ENCODE measurements at places on chromosomes 16 and 17.

DNA sequence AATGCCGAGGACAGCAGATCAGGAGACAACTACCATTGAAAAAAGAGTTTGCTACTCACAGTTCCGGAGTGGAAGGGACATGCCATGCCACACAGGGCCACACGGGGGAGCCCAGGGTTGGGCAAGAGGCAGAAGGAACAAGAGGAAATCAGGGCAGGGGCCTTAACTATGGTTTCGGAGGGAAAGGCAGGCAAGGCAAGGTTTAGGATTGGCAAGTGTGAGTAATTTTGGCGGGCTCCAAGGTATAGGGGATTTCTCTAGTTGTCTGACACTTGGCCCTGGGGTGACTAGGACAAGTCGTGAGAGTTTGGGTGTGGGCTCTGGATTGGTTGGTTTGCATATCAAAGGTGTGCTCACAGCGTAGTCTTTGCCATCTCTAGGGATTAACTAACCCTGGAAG is 27.0 kb upstream of the NTN1 start:
- peak; percentile 66 for DNase-seq

GRCh38 chr17:61904094-61904710 is 23.6 kb downstream of the INTS2 start:
- DNase-seq: peak; percentile 50

GRCh38 chr17:9036336-9036735 is 15.0 kb downstream of the NTN1 start:
- DNase-seq: no peak

- no peak for DNase-seq
Measured at GRCh38 chr16:79991969-79992368, 391.4 kb upstream of the MAF start.

DNA sequence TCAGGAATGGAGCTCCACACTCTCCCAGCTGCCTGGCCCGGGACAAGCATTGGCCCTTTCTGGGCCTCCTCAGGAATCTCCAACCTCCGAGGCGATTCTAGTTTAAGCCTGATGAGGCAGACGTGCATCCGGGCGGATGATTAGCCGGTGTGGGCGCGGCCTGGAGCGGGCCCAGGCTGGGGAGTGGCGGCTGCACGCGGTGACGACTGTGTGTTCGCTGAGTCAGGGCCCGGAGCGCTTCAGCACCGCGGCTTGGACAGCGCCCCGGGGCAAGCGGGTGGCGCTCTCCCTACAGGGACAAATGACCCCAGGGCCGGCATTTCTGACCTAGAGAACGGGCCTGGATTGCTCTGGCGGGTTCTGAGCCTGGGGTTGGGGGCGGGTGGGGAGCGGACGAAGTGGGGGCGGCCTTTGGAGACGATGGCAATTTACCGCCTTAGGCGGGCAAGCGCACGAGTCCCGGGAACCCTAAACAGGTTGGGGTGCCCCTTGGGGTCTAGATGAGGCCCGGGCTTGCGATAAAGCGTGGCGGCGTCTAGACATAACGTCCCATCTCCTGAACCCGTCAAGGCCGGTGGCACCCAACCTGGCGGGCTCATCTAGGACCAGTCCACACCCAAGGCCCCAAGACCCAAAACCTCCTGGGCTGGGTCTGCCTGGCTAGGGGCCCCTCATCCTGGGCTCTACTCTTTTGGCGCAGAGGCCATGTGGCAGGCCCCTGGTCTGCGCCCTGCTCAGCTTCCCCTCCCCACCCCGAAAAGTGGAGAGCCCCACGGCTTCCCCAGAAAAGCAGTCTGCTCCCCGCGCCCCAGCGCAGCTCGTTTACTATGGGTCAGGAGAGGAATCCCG is 22.3 kb upstream of the ZNHIT3 start:
- peak; percentile 62 for DNase-seq

- DNase-seq: no peak
Measured at GRCh38 chr16:82965808-82966207, 339.0 kb downstream of the CDH13 start.

DNA sequence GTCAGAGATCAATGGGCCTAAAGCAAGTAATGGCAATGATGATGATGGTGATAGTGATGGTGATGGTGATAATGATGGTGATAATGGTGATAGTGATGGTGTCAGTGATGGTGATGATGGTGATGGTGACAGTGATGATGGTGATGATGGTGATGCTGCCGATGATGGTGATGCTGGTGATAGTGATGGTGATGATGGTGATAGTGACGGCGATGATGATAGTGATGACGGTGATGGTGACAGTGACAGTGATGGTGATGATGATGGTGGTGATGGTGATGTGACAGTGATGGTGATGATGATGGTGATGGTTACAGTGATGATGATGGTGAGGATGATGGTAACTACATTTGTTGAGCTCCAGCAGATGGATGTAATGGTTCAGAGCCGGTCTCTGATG is 30.8 kb upstream of the OR4D1 start:
- DNase-seq: no peak

DNA sequence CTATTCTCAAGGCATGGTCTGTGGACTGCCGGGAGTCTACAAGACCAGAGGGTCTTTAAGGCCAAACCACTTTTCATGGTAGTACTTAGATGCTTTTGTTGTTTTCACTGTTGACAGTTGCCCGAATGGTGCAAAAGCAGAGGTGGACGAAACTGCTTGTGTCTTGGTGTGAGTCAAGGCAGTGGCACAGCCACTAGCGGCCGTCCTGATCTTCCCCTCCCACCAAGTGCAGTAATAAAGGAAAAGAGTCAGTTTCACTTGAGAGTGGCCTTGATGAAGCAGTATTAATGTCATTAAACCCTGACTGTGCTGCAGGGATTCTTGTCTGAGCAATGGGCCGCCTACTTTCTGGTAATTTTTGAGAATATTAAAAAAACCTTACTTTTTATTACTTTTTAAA is 109.1 kb downstream of the PRKCA start:
- peak; percentile 48 for DNase-seq

- DNase-seq: no peak
Measured at GRCh38 chr16:50448522-50448921, 79.7 kb upstream of the BRD7 start.

GRCh38 chr17:79760197-79760906 is 17.6 kb upstream of the CBX2 start:
- DNase-seq: no peak

DNA sequence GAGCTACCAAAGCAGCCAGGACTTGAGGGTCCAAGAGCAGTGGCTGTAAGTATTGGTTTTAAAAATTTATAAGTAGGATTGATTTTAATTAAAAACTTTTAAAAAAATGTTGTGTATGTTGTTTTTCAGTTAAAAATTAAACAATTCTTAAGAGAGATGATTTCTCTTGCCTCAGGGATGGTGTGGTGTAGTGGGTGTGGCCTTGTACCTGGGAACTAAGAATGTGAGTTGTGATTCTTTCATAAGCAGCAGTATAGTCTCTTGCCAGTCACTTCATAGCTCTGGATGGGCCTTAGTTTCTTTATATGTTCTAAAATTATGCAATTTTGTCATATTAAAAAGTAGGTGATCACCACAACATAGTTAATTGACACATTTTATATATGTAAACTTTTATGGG is 99.5 kb downstream of the FTO start:
- DNase-seq: no peak

DNA sequence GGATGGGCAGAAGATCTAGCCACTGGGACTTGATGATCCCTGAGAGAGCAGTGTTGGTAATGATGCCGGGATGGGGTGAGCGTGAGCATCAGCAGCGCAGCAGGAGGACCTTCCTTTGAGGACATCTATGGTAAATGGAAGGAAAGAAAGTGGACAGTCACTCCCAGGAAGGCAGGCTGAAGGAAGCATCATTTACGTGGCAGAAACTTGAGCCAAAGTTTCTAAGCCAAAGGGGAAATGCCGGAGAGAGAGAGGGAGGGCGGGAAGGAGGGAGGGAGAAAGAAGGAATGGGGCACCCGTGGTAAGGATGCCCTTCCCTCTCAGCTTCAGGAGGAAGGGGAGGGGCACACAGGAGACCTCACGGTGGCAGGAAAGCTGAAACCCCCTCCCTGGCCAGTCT is 86.3 kb upstream of the CACNG5 start:
- DNase-seq: no peak

DNA sequence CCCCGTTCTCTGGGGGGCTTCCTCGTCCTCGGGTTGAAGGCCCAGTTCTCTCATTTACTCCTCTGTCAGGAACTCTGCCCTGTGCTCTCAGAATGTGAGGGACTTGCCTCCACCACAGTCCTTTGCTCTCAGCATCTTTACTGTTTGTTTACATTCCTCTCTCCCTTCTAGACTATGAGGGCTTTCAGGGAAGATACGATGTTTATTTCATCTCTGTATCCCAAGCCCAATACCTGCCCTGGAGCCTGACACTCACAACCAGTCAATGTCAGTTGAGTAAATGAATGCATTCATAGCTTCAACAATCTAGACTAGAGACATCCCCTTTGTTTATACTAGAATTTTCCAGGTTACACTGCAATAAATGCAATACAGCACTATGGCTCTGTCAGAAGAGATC is 409.6 kb upstream of the CDH11 start:
- DNase-seq: no peak

DNA sequence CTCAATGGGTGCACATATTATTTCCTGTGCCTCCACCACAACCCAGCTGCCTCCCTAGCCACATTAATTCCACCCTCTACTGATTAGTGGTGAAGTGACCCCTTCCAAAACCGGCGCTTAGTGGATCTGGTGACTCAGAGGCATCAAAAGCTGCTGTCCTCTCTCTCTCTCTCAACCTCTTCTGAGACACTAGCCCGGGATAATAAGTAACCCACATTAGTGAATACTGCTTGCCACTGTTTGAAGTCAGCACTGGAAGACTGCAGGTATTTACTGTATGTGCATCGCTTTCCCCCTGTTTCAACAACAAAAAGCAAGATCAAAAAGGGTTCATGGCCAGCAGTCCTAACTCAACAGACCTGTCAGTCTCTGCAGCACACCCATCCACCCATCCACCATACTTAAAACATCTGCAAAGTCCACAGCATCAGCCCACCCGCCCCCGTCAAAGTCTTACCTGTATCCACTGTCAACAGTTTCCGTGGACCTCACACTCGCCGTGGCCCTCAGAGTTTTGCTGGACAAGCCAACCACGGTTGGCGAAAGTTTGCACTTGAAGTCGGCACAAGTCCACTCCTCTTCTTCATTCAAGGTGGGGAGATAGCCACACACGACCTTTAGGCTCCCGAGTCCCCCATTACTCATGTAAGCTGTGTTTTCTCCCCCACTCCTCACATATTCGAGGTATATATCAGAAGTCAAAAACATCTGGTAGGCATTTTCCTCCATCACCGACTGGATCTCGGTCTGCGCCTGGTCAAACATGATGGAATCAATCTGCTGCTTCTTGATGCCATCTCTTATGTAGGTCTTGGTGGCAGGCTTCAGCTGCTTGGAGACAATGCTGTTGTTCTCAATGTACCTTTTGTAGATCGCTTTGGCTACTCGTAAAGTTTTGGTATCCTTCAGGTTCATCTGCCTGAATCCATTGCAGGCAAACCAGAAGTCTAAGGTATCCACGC is 3.8 kb downstream of the AXIN2 start:
- peak; percentile 25 for DNase-seq

DNA sequence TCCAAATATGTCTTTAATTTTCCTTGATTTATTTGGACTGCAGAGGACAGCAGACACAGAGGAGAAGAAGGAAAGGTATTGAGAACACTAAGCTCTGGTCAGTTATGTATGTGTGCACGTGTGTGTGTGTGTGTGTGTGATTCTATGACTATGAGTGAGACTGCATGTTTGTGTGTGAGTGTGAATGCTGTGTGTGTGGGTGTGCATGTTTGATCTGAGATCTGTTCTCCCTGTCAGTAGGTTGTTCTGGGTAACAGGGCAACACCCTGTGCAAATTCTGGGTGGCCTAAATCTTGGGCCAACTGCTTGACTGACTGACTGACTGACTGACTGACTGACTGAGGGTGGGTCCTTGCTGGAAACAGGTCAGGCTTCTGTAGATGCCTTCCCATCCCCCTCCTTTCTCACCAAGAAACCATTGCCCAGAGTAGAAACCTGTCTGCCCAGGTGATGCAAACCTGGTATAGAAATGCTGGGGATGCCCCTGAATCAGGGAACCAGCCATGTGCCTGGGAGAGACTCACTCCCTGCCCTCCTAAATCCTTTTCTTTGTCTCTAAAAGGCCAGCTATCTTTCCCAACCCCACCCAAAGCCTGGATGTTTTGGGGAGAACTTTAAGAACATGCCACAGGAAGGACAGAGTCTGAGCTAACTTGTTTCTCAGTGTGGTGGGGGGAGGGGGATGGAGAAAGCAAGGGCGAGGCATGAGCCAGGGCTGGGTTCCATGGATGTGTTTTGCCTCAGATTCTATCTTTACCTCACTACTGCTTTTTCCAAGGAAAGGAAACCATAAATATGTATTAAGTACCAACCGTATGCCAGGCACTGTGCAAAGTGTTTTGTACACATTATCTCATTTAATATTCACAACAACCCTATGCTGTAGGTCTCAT is 4.5 kb upstream of the NR1D1 start:
- DNase-seq: no peak

DNA sequence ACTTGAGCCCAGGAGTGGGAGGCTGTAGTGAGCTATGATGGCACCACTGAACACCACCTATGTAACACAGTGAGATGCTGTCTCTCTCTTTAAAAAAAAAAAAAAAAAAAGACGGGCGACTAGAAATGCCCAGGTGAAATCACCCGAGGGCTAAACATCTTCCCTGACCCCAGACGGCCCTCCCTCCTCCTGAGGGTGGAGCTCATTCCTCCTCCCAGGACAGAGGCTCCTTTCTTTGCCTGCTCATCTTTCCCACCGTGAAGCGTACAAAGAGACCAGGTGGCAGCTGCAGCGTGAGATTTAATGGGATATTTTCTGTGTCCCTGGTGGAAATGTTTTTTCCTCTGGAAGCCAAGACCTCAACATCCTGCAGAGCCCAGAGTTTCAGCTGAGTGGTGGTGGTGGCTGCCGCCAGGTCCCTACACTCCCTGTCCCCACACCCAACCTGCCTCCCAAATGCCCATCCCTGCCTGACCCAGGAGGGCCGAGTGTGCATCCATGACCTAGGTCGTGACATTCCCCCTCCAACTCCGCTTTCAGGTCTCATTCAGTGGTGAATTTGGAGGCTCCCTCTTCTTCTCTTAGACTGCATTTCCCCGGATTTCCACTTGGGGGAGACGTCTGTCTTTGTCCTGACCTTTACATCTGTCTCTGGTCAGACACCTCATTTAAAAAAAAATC is 14.4 kb upstream of the GPRC5B start:
- DNase-seq: peak; percentile 58

- DNase-seq: peak; percentile 88
Measured at GRCh38 chr16:85055493-85056210, 28.1 kb downstream of the KIAA0513 start.

DNA sequence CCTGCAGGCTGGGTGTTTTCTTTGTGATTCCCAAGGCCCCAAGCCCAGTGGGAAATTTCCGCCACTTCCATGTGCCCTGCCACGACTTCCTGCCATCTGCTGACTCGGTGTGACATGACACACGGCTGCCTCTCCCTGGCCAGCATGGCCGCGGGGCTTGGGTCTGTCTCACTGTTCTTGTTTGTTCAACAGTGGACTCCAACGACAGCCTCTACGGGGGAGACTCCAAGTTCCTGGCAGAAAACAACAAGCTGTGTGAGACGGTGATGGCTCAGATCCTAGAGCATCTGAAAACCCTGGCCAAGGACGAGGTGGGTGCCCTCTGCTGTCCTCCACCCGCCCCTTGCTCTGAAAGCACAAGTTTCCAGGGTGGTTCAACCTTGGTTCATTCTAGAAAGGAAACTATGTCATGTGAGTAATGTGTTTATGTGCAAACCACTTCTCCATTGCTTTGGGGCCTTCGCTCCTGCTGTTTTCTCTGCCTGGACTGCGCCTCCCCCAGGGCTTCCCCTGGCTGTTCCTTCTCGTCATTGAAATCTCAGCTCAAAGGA is 26.8 kb downstream of the KNOP1 start:
- no peak for DNase-seq

All from activated CD4-positive, alpha-beta T cell treated with anti-CD3 and anti-CD28 coated beads, Interleukin-10, Interleukin-2, amounts not matched to agents 100 ng/mL and 50 ng/mL, durations not matched to agents 16 hours and 8 hours (primary cell).